ENCODE measurements at places on chromosomes 2 and 18.

DNA sequence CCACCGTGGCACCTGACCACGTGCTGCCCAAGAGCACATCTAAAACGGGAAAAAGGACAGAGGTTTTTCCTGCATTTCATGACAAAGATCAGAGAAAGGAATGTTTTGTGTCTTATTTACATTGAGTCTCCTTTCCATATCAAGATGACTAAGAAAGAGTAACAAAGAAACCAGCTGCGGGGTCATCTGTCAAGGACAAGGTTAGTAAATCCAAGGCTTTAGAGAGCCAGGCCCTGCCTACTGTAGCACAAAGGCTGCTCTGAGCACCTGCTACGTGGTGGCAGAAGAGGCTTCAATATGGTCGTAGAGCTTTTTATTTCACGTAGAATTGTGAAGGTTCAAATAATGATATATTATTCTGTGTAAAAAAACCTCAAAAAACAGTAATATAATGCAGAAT lies 51.0 kb downstream of the PRELID3A start:
- DNase-seq = no peak

DNA sequence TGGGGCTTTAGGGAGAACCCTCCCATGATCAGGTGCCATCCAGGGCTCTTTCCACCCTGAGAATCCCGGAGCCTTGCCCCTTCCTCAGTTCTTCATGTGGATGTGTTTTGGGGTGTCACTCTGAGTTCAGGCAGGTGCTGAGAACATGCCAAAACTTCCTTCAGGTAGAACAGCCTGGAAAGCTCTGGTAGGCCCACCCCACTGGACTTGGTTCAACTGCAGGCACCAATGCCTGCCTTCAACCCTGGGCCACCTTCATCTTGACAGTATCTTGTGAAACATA lies 85.8 kb downstream of the EPAS1 start:
- DNase-seq = no peak

GRCh38 chr2:128464456-128464855 lies 145.8 kb upstream of the HS6ST1 start:
- DNase-seq = no peak

DNA sequence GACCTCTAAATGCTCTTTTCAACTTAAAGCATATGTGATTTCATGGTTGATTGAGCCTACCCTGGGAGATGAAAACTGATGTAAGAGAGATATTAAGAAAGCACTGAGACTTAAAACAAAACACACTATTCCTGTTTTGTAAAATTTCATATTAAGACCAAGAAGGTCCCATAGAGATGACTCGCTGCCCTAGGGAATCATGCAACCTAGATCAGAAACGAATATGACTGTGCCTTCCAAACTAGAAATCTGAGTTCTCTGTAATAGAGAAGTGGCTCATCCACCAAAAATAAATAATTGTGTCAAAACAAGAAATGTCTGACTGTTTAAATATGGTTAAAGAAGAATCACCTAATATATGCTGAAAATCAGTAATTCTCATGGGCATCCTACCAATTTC lies 776.8 kb upstream of the SOX11 start:
- DNase-seq = no peak

DNA sequence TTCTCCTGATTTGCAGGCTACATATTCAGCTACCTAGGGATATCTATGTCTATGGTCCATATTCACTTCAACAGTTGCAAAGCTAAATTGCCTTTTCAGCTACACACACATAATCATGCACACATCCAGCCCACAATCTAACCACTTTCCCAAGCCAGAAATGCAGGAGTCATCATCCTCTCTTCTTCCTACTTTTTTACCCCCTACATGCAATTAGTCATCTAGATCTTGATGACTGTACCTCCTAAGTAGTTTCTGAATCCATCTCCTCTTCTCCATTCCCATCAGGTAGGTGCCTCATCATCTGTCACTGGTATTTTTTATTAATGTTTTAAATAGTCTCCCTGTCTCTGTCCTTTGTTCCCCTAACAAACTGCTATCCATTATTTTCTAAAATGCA lies 23.7 kb upstream of the SPRED2 start:
- no peak for DNase-seq

- no peak for DNase-seq
Measured at GRCh38 chr2:127153691-127154158, 46.8 kb upstream of the BIN1 start.

DNA sequence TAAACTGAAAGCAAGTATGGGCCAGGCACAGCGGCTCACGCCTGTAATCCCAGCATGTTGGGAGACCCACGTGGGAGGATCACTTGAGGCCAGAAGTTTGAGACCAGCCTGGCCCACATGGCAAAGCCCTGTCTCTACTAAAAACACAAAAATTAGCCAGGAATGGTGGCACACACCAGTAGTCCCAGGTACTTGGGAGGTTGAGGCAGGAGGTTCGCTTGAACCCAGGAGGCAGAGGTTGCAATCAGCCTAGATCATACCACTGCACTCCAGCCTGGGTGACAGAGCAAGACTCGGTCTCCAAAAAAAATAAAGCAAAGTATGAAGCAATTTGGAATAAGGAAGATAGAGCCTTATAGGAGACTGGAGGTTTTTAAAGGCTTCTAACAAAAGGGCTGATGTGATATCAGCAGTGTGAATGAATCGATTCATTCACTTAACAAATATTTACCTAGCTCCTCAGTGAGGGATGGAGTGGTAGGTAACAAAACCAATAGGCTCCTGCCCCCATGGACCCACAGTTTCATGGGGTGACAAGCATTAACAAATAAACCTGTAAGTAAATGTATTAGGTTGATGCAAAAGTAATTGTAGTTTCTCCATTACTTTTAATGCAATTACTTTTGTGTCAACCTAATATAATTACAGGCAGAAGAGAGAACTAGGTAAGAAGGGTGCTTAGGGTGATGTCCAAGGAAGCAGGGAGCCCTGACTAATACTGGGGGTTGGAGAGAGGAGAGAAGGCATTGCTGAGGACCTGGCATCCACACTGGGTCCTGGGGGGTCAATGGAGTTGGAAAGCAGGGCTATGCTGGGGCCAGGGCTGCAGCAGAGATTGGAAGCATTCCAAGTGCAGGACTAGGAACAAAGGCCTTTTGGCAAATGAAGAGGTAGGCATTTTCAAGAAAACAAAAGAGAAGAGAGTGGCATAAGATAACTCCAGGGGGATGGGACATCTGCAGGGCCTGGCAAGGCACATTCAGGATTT lies 195.4 kb upstream of the ARL4C start:
- no peak for DNase-seq

DNA sequence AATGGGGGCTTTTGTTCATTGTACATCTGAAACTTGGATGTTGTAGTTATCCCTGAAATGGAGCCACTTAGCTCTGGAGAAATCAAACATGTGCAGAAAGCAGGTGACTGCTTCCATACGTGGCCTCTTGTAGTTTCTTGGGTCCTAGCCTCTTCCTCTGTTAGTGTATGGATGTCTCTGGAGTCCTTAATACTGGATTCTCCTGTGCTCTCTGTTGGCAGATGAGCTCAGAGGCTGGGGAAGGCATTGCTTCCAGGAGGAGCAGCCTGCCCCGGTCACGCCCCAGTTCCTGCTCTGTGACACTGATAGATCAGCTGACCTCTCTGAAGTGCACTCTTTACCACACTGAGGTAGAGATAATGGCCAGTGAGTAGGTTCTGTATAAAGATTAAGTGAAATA lies 176.2 kb downstream of the LDLRAD4 start:
- no peak for DNase-seq

- no peak for DNase-seq
Measured at GRCh38 chr2:38836791-38837190, 38.9 kb downstream of the DHX57 start.

DNA sequence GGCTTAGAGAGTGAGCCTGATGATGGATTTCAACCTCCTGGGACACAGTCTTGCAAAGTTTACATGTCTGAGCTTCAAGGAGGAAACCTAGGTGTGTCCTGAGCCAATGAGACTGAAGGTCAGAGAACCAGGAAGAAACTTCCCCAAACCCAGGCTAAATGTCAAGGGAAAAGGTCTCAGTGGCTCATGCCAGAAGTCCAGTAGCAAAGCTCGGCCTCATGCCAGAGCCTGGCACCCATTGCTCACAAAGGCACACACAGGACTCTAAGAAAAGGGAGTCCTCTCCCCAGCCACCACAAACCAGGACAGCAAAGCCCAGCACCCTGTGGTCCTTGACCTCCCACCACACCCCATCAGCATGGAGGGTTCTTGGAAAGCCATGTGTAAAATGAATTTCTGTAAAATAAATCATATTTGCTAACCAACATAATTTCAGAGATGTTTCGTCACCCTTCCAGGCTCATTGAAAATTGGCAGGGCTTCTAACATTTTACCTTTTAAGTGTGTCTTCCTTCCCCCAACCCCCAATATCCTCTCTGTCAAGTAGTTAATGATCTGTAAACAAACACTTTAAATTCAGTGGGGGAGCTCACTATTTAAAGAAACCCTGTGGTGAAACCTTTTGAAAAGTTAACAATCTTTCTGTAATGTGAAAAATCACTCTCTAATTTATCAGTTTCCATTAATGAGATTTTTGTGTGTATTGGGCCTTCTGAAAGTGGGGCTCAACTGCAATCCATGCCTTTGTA lies 77.1 kb downstream of the BCL11A start:
- no peak for DNase-seq

- DNase-seq = no peak
Measured at GRCh38 chr2:152511981-152512380, 177.0 kb downstream of the FMNL2 start.

GRCh38 chr18:11323359-11323819 lies 174.0 kb upstream of the PIEZO2 start:
- DNase-seq = no peak

GRCh38 chr2:47254464-47254863 lies 99.4 kb upstream of the STPG4 start:
- DNase-seq = no peak

GRCh38 chr2:196427986-196428634 lies 211.4 kb upstream of the CCDC150 start:
- DNase-seq = no peak
